Stimulated activated CD8-positive, alpha-beta memory T cell treated with anti-CD3 and anti-CD28 coated beads, Interleukin-7, amount 100 ng/mL, for 1 hour (primary cell): ENCODE measurements at places on chromosomes 6 and 20.

- DNase-seq: no peak
These were observed 11.5 kb upstream of the SLC22A7 start for GRCh38 chr6:43286456-43286979.

GRCh38 chr6:125197795-125198269, 44.3 kb downstream of the TPD52L1 start:
- DNase-seq: no peak

GRCh38 chr6:155466539-155466938, 10.9 kb upstream of the NOX3 start:
- no peak for DNase-seq

- DNase-seq: no peak
These were observed 1019.5 kb upstream of the MAP3K7 start for GRCh38 chr6:91606148-91606901.

DNA sequence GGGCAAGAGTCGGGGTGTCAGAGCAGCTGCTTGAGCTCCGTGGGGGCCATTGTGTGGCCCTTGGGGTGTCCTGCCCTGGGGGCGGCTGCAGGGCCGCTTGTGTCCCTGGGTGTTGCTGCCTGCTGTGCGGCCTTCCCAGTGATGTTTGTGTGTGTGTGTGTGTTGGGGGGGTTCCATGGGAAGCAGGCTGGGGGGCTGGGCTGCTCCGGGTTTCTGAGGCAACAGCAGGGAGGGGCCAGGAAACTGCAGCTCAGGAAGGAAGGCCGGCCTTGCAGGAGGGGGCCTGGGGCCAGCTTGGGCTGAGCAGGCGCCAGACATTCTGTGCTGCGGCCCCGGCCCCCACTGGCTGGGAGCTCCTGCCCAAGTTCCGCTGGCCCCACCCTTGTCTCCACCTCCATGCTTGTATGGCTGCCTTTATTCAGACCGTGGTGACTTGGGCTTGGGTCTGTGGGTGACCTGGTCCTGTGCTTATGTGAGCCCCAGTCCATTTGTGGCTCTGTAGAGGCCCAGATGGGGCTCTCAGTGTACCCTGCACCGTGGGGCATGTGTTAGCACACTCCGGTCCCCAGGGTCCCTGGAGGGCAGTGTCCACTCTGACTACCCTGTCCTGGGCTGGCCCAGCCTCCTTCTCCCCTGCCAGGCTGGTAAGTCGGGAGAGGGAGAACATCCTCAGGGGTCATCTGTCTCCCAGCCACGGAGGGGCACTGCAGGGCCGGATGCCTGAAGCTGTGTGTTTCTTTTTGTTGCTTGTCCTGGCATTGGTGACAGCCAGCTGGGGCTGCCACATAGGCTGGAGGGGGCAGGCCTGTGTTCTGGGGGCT, 4.6 kb upstream of the SOX18 start:
- DNase-seq: no peak

DNA sequence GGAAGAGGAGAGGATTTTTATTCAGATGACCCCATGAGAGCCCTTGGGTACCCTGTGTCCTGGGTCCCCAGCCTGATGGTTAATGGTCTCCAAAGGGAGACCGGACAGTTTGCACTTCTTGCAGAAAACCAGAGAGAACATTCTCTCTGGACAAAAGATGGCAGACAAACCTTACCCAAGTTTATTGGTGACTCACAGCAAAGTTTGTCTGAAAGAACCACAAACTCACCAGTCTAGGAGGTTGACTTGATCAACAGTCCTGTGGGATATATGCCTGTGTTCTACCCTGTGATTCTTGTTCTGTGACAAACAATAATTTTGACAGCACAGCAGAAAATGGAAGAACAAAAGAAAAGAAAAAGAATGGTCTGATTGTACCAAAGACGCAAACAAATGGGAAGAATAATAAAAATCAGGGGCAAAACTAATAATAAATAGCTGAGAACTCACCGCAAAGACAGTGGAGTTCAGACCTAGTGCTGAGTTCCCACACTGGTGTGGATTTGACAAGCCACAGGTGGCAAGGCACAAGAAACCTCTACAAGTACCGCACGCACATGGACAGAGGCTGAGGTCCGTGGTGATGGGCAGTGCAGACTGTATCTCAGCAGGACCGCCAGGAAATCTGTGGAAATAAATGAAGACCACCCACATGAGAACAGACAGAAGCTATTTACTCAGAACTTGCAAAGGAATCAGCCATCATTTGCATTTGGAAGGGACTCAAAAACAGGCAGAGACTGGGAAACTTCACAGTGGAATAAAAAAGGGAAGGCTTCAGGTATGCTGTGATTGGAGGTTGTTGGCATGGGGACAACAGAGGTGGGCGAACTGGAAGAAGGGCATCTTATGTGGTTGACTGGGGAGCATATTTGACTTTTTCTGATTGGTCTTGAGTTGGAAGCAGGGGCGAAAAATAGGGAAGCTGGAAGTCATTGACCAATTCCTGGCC, 246.3 kb upstream of the RNF24 start:
- no peak for DNase-seq

DNA sequence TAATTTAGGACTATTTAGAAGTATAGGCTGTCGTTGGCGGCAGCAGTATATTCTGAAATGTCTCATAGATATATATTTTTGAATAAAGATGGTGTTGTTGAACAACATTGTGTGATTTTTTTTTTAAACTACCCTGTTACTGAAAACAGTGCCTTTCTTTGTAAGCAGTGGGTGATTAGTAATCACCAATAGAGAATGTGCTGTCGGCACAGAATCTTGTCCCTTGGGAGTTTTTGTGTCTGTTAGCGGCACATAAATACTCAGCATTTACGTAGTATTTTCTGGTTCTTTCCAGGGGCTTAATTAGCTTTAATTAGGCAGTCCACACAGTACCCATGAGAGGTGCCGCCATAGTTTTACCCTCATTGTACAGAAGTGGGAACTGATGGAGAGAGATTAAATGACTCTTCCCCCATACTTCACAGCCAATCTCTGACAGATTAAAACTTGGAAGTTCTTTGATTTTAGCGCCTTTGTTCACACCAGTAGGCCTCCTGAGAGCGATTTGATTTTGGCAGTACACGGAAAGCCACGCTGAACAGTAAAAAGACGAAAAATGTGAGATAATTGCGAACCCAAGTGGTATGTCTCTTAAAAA, 58.8 kb downstream of the RPRD1B start:
- no peak for DNase-seq

- no peak for DNase-seq
These were observed 6.7 kb downstream of the AFDN start for GRCh38 chr6:167833396-167833763.

DNA sequence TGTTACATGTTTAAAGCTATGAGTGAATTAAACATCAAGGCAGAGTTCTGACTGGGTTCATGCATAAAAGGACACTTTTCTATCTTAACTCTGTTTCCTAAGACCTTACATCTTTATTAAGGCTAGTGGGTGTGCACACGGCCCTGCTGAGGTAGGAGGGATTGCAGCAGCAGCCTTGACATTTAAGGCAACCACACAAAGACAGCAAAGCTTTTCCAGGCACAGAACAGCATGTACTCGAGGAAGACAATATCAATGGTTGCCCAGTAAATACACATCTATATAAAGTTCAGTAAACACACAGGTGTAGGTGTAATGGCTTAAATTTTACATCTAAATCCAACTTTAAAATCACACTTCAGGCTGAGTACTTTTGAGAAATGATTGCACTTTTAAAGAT, 79.8 kb upstream of the LOC128125822 start:
- DNase-seq: no peak
